ENCODE measurements at places on chromosomes 16 and 17. TPM values are rescaled to one million over a fixed set of nuclear protein-coding genes. Genes with fewer than 3 reads are reported as not detected.

CTRB2 gene
- 6.8 TPM for total RNA-seq

TBC1D3I gene
- total RNA-seq = 0.39 TPM

ZSCAN10 gene
- total RNA-seq = 286 TPM

GSG1L gene
- 0.28 TPM for total RNA-seq

ZPBP2 gene
- total RNA-seq = not detected

DNA sequence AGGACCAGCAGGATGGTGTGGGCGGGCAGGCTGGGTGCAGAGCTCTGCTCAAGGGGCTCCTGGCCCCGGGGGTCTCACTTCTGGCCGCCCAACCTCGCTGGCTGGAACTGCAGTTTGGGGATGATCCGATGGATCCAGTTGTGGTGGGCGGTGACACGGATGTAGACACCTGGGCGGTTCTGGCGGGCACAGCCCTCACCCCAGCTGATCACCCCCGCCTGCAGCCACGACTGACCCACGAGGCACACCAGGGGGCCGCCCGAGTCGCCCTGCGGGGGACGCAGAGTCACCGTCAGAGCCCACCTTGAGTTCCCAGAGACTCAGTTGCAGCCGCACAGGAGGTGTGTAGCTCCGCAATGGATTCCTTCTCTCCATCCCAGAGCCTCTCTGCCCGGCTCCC is 7.5 kb downstream of the PRSS27 start:
- no peak for DNase-seq

DNA sequence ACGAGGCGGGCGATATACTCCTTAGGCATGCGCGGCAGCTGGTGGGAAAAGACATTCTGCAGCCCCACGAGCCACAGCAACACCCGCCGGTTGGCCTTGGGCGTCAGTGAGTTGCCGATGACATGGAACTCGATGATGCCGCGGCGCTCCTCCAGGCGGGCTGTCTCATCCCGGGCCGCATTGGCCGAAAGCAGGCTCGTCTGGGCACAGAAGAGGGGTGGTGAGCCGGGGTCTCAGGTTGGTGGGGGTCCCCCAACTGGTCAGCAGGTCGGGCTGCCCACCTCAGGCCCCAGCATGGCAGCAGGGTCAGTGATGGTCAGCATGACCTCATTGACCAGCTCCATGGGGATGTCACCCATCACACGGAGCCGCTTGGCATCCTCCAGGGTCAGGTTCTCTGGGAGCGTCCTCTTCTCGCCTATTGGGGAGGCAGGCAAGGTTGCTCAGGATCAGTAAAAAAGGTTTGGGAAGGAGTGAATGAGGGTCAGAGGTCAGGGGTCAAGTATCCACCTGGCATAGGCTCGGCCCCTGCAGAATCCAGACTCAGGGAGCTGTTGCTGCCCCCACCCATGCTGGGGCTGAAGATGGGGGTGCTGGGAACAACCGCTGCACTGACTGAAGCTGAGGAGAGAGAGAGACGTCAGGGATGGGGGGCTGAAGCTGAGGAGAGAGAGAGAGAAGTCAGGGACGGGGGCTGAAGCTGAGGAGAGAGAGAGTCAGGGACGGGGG is 3.6 kb downstream of the KAT2A start:
- no peak for DNase-seq

- DNase-seq = peak; percentile 45
Observed at GRCh38 chr16:15650698-15651171, 690 bp downstream of the NDE1 start.

- no peak for DNase-seq
Observed at GRCh38 chr17:80663781-80664206, 119.2 kb downstream of the RPTOR start.

- DNase-seq = no peak
Observed at GRCh38 chr17:79135628-79136405, 61.2 kb downstream of the ENGASE start.

DNA sequence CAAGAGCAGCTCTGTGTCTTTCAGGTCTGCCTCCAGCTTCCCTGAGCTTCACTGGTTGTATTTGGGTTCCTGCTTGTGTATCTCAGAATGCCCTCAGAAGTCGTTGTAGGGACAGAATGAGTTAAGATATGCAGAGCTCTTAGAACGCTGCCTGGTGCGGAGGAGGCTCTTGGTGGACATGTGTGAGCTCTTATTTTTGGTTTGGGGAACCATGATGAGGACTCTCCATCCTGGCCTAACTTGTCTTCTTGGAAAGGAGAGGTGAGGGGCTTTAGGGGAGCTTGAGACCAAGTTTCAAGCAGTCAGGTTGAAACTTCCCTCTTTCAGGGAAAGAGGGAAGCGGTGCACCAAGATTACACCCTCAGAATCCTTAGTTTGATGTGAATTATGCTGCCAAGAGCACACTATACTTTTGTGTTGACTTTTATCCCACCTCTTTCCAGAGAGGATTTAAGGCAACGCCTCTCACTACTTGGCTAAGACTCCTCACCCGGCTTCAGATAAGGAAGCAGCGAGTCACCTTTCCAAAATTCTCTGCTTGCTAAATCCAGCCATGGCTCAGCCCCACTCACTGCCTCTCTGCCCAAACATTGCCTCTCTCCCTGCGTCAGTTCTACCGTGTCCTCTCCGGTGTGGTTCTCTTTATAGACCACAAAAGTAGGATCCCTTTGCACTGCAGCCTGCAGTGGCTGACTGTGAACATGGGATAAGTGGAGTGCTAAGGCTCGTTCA is 12.7 kb downstream of the CDK5RAP3 start:
- no peak for DNase-seq

DNA sequence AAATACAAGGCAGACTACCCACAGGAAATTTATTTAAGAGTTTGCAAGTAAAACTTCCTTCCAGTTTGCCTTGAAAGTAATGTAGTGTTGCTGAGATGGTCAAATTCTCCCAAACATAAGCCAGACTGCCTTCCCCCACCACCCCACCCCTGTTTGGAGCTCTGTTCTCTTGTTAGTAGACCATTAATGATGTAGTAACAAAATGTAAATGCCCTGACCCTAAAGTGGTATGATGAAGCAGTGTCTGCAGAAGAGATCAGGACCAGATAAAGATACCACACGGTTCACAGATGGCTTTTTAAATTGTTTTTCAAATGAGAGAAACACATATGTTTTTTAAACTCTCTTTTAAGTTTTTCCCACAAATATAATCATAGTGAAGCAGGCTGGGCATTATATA is 136.4 kb upstream of the TMEM97 start:
- no peak for DNase-seq

All from WTC11 (cell line).